ENCODE measurements at places on chromosomes 13 and 19.
A peak's percentile ranks its signal among the peaks of the same experiment; 100 is the strongest.

GRCh38 chr19:35729763-35730162, 12.0 kb downstream of the KMT2B start:
- DNase-seq, result no peak

DNA sequence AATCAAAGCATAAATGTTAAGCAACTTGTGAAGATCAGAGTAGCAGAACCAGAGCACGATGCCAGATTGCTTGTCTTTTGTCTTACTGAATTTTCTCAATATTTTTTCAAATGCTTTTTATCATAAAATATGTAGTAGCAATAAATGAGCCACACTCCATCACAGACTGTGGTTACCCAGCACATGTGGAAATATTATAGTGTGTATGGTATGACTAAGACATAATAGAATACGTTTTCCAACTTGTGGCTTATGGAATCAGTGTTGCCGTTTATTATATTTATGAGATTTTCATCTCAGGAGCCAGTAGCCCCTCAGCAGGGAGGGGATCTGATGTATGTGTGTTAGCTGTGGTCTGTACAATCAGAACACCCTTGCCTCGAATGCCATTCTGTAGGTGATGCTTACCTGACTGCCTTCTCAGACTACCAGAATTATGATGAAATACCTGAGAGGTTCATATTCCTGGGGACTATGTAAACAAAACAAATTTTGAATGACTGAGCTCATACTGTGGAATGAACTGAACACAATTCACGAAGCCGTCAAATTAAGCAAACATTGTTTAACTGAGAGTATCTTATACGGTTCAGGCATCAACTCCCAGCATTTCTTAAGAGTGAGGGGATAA, 1.9 kb downstream of the SCEL start:
- no peak for DNase-seq

GRCh38 chr19:13146763-13147563, 3.2 kb downstream of the STX10 start:
- peak; percentile 45 for DNase-seq

GRCh38 chr13:41452462-41452861, 4.9 kb upstream of the RGCC start:
- DNase-seq, result no peak

DNA sequence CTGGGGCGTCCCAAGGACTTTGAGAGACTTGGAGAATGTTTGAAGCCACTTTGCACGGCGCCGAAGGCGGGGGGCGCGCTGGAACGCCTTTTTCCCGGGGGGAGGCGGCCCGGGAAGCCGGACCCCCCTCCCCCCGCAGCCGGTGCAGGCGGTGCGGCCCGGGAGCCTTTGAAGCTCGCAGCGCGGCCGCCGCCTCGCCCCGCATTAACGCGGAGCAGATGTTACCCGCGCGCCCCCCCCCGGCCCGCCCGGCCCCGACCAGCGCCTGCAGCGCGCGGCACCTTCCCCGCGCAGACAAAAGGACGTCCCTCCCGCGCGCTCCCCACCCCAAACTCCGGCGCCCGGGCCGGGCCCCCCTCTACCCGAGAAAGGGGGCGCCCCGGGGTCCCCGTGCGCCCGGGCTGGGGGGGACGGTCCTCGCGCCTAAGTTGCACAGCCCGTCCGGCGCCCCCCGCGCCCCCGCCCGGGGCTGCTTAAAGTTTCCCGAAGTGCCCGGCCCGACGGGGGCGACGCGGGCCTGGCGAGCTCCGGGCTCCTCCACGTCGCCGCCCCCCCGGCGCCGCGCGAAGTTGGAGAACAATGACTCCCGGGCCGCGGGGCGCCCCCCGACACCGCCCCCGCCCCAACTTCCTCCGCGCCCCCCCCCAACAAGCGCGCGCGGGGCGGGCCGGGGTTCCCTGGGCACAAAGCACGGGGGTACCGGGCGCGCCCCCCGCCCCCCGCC, 685 bp downstream of the TCF3 start:
- DNase-seq, result peak; percentile 75

GRCh38 chr13:42873081-42873480, 91.7 kb downstream of the FAM216B start:
- DNase-seq, result no peak

DNA sequence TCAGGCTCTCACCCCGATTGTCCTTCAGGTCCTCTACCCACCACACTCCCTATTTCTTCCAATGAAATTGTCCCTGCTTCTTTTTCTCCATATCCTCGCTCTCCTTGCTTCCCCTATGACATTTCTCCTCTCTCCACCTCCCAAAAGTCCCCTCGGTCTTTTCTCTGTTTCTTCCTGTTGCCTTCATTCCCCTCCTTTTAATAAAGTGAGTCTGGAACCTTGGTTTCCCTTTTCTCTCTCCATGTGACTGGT, 676 bp upstream of the ZNF574 start:
- no peak for DNase-seq

DNA sequence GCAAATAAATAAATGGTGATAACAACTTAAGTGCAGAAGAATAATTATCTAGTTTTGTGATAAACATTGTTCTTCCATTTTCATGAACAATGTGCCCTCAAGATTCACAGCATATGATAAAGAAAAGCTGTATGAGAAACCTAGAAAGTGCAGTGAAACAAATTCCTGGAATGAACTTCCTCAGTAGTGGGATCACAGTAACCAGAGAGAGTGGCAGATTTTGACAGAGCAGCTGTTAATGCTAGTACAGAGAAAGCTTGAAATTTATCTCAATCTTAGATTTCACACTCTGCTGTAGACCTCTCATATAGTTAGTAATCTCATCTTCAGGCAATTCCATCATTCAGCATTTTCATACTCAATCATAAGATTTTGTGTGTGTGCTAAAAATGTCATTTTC, 664.9 kb downstream of the PCDH9 start:
- DNase-seq, result no peak

- DNase-seq, result no peak
These were observed 79.4 kb downstream of the SERP2 start for GRCh38 chr13:44453069-44453468.

DNA sequence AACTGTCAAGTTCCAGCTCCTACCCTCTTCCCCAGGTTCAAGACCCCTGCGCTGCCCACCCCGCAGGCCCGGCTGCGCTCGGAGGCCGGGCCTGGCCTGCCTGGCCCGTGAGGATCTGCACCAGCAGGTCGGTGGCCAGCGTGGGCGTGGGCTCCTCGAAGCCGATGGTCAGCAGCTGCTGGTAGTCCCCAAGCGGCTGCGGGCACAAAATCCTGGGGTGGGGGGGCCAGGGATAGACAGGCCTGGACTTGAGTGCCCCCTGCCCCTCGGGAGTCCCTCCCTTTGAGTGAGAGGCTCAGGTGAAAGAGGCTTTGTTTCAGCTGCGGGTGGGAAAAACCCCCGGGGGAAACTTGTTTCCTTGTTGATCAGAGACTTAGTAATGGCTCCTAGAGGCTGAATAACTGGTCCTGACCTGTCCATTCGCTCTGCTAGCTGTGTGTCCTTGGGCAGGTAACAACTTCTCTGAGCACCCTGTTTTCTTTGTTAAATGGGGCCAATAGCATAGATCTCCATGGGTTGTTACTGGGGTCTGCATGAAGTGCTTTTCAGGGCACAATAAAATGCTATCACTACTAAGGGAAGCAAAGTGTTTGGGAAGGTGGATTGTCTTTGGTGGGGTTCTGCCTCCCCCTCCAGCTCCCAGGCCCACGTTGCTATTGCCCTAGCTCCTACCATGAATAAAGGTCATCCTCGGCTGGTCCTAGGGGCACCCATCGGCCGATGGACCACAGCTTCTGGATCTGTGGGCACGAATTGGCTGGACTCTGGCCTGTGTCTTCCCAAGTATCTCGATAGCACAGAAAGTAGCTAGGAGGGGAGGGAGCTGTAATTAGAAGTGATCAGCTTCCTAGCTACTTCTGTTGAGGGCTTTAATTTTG, 3.5 kb downstream of the C19orf67 start:
- no peak for DNase-seq

GRCh38 chr19:29324717-29325116, 111.8 kb upstream of the UQCRFS1 start:
- no peak for DNase-seq

DNA sequence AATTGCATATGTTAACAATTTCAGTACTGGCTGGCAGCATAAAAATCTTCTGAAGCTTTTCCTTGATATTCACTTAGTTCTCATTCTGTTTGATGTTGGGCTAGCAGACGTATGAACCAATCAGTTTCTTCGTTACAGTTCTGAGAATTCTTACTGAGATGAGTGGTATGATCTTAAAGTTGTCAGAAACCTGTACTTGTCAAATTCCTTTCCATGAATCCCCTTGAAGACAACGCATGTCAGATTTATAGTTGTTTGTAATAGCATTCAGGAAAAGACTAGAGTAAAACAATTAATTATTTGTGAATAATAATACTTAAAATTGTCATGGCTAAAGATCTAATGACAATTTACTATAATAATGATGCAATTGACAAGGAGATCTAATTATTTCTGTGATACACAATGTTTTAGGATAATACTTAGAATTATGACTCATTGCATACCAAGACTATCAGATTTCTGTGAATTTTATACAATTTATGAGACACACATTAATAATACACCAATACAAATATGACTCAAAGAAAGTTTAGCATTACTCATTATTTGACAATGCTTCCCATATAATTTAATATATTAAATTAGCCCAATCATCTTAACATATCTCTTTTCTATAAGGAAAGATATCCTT, 447.2 kb downstream of the RFC3 start:
- no peak for DNase-seq

DNA sequence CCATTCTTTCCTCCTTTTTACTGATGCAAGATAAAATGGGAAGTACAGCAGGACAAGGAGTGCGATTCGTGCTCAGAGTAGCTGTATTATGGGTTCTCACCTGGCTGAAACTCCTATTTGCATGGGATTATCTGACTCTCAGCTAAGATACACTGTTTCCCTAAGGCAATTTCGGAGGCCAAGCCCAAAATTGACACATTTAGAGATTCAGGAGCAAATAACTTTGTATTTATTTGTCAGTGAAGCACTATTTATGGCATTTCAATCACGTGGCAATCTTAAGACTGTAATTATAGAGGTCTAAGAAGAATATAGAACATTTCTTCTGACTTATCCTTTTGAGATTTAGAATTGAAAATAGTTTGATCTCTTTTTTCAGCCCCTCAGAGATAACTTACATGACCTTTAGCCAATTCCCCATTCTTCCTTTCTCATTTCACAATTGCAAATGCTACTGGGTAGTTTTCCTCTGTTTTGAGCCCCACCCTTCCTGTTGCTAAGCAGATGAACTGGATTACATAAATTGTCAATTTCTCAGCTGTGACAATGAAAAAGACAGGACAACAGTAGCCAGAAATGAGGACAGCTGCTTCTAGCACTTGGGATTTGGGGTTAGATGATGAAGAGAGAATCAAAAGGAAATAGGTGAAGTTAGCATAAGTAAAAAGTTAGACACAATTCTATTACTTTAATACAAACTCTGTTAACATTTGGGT, 122.7 kb upstream of the FRY start:
- no peak for DNase-seq

DNA sequence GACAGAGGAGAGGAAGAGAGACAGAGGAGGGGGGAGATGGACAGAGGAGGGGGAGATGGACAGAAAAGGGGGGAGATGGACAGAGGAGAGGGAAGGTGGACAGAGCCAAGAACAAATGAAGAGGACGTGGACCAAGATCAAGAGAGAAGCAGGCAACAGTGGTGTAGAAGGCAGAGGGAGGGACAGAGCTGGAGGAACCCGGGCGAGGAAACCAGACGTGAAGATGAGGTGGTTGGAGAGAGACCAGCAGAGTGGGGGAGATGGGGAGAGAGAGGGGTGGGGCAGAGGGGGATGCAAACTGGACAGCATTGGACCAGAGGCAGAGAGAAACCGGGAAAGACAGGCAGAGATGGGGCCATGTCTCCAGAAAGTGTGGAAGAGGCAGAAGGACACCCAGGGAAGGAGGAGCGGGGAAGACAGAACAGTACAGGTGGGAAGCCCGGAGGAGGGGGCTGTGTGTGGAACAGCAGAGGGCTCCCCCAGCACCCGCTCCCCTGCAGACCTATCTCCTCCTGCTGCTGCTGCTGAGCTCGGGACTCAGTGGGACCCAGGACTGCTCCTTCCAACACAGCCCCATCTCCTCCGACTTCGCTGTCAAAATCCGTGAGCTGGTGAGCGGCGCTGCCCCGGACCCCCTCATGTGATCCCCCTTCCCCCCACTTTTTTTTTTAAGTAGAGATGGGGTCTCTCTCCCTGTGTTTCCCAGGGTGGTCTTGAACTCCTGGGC, 1.3 kb downstream of the FLT3LG start:
- no peak for DNase-seq

- DNase-seq, result no peak
These were observed at the start of gene ALOX5AP for GRCh38 chr13:30735025-30735871. Gene ALOX5AP (plus strand): TSS chr13:30735543. CDS start chr13:30735606, 63 bp downstream.

DNA sequence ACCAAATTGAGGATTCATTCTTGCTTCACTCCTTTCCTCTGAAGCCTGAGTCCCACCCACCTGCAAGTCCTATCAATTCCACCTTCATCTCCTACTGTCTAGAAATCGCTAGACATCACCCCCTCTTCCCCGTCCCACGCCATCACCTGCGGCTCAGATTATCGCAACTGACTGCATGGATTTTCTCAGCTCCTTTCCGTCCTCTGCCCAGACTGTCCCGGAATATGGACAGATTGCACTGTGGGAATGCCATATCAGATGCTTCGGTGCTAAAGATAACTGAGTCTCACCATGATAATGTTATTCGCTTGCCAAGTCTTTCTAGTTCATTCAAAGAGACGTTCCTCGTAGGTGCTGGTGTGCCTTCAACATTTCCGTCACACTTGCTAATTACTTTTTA, 66.4 kb upstream of the USP29 start:
- no peak for DNase-seq

DNA sequence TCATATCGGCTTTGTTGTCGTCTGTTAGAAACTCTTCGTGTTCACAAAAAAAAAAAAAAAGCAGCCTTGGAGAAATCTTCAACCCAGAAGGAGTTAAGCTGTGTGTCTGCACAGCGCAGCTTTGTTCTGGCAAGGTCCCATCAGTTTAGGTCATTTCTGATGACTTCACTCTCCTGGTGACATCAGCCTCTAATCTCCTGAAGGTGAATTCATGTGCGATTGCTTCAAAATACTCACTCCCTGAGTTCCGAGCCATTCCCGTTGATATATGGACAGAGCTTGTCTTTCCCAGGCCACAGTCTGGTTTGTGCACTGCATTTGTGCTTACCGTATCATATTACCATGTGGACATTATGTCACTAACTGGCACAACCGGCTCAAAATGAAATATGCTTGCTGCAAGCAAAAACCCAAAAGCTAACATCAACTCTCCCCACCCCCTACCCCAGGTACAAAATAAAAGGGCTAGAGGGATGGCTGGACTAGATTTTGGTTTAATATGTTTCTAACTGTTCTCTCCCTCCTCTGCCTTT, 342.4 kb downstream of the KCNRG start:
- no peak for DNase-seq
